ENCODE measurements at places on chromosomes 3 and 15.

DNA sequence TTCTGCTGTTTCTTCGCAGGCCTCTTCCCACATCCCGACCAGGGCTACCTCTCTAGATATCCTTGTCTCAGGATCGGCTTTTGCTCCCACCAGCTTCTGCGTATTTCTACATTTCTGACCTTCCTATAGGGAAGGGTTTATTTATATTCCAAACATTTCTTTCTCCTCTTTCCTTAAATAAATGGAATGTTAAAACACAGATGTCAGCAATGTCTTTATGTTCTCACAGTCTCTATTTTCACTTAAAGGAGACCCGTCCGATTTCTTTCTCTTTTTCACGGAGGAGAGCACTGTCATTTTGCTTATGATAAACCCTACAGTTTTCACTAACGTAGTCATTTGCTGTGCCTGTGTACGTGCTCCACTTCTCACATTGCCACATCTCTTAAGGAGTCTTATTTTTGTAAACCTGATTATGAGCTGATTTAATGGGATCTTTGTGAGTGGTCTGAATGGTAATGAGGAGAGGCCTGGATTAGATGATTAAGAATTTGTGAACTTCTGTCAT lies 630 bp downstream of the KIF15 start:
- DNase-seq: no peak

DNA sequence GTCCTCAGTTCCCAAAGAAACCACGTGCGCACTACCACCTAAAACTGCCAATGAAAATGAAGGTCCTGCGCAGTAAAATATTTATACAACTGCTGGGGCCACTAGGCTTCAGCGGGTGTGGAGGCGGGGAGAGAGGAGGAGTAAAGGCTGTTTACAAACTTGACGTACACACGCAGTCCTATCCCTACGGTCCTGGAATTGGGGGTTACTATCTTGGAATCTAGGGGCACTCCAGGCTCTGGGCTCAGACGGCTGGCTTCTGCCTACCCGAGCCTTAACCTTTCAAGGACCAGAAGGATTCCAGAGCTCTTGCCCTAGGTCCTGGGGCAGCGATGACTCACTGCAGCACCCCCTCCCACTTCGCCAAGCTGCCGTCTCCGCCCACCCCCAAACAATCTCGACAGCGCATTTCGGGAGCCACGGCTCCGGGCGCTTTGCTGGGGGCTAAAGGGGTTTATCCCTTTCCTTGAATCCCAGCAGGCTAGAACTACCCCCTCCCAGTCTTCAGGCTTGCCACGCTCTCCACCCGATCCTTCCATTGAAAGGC lies 3.0 kb downstream of the ADAMTS9 start:
- DNase-seq: no peak

- no peak for DNase-seq
These were observed 164.2 kb downstream of the ABHD5 start for GRCh38 chr3:43854916-43855315.

GRCh38 chr3:16295298-16295890 lies 30.4 kb downstream of the OXNAD1 start:
- DNase-seq: no peak

DNA sequence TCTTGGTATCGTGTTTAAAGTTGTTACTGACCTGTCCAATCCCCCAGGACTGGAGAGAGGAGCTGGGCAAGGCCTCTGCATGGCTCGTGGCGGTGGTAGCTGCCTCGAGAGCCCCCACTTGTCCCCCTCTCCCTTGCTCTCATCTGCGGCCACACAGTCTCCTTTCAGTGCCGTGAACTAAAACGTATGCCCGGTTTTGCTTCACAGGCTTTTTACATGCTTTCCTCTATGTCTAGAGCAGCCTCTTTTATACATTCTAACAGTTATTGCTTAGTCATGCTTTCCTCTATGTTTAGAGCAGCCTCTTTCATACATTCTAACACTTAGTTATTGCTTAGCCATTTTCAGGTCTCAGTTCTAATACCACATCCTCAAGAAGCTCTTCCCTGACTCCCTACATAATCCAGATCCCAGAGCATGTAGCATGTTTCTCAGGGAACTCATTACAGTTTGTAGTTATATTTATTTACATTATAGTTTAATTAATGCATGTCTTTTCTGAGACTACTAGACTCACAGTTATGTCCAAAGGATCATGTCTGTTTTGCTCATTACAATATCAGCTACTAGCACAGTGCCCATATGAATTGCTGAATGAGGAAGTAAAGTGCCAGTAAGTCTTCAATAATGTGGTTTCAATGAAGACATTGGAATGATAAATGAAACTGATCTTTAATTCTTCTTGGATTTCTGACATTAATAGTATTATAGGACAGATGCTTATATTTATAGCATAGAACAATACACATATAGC lies 66.5 kb upstream of the TBL1XR1 start:
- DNase-seq: no peak
